ENCODE measurements at places on chromosomes 2 and 18. TPM values are rescaled to one million over a fixed set of nuclear protein-coding genes. Genes with fewer than 3 reads are reported as not detected.

SPP2 gene
- not detected for total RNA-seq

GPR39 gene
- total RNA-seq, result 3.8 TPM

ATP8B1 gene
- total RNA-seq, result 43.4 TPM

NTSR2 gene
- total RNA-seq, result not detected
